Activated CD4-positive, alpha-beta T cell treated with anti-CD3 and anti-CD28 coated beads, Interleukin-2, amount 10 ng/mL, durations not matched to agents 24 days and 14 days (primary cell): ENCODE measurements at places on chromosomes 7 and 10. TPM values are rescaled to one million over a fixed set of nuclear protein-coding genes. Genes with fewer than 3 reads are reported as not detected.

Gene IRF5
- total RNA-seq, result 16.2 and 18.6 TPM in 2 replicates

Gene ATP5MK
- total RNA-seq, result 477 and 504 TPM in 2 replicates

Gene TWIST1
- 7.5 and 8.1 TPM in 2 replicates for total RNA-seq

Gene RBP4
- not detected in 2 replicates for total RNA-seq

Gene INA
- 0.92 and 1.4 TPM in 2 replicates for total RNA-seq

Gene CPA1
- total RNA-seq, result not detected in 2 replicates

Gene HYAL4
- not detected in 2 replicates for total RNA-seq

Gene FAM25A
- total RNA-seq, result not detected in 2 replicates

Gene EMX2
- not detected in 2 replicates for total RNA-seq

Gene FBXL13
- 0.09 and 0.99 TPM in 2 replicates for total RNA-seq

Gene AEBP1
- total RNA-seq, result 21.6 and 22.2 TPM in 2 replicates

Gene PILRB
- total RNA-seq, result 74.6 and 78.3 TPM in 2 replicates

Gene SLC29A3
- total RNA-seq, result 5.6 and 6.0 TPM in 2 replicates

Gene OGDHL
- 0.89 and 0.97 TPM in 2 replicates for total RNA-seq

Gene PAPOLB
- not detected in 2 replicates for total RNA-seq

Gene LIPJ
- not detected in 2 replicates for total RNA-seq

Gene ST8SIA6
- total RNA-seq, result not detected in 2 replicates

Gene ARHGEF5
- 8.7 and 9.4 TPM in 2 replicates for total RNA-seq

Gene FAM221A
- 6.6 TPM in 2 replicates for total RNA-seq

Gene GBX1
- not detected in 2 replicates for total RNA-seq

Gene ITGA8
- not detected in 2 replicates for total RNA-seq

Gene GPNMB
- total RNA-seq, result 0.95 and 1.3 TPM in 2 replicates

Gene HK1
- total RNA-seq, result 183 and 185 TPM in 2 replicates

Gene PRKCQ
- 36.0 TPM in 2 replicates for total RNA-seq

Gene AKR1C2
- total RNA-seq, result not detected in 2 replicates

Gene ABCB1
- total RNA-seq, result 1.4 and 2.2 TPM in 2 replicates

Gene COL28A1
- not detected in 2 replicates for total RNA-seq

Gene ING3
- total RNA-seq, result 23.5 and 24.3 TPM in 2 replicates

Gene NUTM2B
- total RNA-seq, result 0.91 and 1.1 TPM in 2 replicates

Gene FFAR4
- total RNA-seq, result not detected in 2 replicates

Gene R3HCC1L
- total RNA-seq, result 17.6 and 19.3 TPM in 2 replicates

Gene LRRC61
- total RNA-seq, result 26.8 and 27.5 TPM in 2 replicates

Gene TMEM26
- not detected in 2 replicates for total RNA-seq
